Thymus (tissue), 14 donors: ENCODE measurements at places on chromosomes 3 and 15.

DNA sequence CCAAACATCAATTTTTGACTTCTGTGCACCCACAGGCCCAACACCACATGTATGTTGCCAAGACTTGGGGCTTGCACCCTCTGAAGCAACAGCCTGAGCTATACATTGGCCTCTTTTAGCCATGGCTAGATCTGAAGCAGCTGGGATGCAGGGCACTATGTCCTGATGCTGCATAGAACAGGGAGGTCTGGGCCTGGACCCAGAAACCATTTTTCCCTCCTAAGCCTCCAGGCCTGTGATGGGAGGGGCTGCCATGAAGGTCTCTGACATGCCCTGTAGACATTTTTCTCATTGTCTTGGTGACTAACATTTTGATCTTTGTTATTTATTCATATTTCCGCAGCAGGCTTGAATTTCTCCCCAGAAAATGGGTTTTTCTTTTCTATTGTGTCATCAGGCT, 330.0 kb downstream of the PYDC2 start:
- DNase-seq, result no peak

- no peak for DNase-seq
These were observed 42.9 kb downstream of the TBC1D2B start for GRCh38 chr15:78034495-78035191.

DNA sequence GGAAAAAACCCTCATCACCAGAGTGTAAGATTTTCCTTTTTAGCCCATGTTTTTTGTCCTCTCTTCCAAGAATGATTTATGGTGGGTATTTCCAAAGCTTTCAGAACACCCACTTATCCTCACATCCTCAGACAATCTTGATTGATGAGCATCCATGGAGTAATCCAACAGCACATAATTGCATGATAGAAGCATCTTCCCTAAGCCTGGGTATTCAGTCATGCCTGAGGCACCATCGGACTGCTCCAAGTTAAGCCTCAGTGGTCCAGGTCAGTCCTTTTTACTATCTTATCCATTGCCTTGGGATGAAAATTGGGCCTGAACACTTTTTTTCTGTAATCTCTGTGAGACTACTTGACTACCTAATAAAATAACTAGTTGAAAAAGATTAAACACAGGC, 676.0 kb upstream of the SEMA6D start:
- no peak for DNase-seq

DNA sequence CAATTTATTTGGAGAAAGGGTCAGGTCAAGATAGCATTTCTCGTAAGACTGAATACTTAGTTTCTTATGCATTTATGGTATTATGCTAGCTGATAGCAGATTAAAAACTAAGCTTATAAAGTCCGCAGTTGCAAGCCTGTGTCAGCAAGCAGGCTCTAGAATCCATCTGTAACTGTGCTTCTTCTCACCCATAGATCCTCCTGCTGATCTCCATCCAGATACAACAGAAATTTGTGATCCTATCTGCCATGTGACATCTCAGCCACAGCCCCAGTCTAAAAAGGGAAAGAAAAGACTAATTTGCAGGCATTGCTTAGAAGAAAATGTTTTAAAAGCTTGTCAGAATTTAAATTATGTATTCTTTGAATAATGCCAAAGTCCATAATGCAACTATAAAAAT, 265.4 kb upstream of the CCDC54 start:
- DNase-seq, result no peak

DNA sequence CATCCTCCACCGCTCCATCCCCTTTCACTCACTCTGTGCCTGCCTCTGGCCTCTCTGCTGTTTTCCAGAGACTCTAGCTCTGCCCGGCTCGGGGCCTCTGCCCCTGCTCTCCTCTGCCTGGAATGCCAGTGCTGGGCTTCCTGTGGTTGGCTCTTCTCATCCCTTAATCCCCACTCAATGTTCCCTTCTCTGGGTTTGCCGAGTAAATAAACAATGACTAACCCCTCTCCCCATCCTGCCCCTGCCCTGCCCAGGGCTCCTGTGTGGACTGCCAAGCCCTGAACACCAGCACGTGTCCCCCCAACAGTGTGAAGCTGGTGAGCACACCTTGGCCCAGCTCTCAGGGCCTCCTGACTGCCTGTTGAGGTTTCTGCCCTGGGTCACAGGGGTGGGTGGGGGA, 12.2 kb downstream of the STAB1 start:
- no peak for DNase-seq

GRCh38 chr3:74756674-74757073, 142.2 kb upstream of the CNTN3 start:
- no peak for DNase-seq

DNA sequence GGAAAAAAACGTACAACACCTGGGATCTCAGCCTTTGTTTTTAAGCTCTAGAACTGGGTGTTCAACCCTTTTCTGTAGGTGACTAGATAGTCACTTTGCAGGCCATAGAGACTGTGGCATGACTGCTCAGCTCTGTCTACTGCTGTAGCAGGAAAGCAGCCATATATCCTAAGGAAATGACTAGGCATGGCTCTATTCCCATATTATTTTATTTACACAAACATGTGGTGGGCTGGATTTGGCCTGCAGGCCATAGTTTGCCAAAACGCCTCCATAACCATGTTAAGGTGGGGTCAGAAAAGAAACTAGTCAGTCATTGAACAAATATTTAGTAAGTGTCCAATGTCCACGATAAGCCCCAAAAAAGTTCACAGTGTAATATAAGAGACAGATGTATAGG, 452.5 kb downstream of the MCTP2 start:
- DNase-seq, result no peak

DNA sequence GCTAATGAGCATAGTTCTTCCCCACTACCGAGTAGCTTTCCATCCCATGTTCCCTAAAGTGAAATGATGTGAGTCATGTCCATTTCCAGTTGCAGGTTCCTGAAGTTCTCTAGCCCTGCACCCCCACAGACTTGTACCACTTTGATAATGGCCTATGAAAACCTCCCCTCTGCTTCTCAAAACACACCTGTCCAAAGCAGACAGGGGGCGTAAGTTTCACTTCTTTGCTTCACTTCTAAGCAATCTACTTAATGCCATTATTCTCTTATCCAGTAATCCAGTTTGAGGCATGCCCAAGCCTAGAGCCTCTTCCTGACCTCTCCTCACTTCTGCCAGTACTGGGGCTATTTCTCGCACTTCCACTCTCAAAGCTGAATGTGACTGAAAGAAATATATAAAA, 305.1 kb downstream of the IGSF11 start:
- no peak for DNase-seq

GRCh38 chr15:69538379-69538778, 85.8 kb downstream of the RPLP1 start:
- no peak for DNase-seq
